ENCODE measurements at places on chromosomes 4 and X.

DNA sequence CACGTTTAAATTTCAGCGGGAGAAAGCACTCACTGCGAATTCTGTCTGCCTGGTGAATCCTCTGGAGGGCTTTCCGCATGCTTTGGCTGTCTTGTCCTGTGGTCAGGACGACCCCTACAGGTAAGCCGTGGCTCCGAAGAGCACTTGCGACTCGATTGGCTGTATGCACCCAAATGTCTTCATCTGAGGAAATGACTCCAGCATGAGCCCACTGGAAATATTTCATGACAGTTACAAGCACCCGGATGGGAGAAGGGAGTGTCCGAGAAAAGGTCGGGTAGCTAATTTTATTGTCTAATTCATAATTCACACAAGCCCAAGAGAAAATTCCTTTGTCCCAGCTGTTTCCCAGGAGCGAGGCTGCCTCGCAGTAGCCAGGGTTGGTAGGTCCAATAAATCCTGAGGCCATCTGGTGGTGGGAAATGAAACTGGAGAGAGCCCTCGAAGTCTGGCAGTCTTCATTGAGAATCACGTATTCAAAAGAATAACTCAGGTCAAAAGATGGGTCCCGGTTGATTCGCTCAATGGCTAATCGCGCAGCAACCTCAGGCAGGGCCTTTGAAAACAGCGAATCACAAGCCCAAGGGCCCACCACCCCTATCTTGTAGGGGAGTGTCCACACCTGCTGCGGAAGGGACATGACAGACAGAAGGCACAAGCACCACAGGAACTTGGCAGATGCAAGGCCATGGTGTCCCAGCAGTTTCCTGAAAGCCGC, 6.6 kb downstream of the GUCY2F start:
- DNase-seq = no peak

DNA sequence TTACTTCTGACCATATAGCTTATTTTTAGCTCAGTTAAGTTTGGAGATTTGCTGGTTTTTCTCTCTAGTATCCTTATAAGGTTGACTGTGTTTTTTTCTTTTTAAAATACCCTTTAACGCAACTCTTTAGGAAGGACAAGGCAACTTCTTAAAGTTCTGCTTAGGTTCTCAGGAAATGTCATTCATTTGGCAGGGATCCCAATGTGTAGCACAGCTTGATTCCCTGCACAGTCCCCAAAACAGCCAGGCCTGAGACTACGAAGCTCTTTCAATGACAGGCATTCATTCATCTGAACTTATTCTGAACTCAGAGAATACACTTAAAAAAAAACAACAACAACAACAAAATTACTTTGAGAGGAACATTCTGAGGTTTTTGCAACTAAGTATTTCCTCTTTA, 1765.8 kb downstream of the PCDH7 start:
- no peak for DNase-seq

DNA sequence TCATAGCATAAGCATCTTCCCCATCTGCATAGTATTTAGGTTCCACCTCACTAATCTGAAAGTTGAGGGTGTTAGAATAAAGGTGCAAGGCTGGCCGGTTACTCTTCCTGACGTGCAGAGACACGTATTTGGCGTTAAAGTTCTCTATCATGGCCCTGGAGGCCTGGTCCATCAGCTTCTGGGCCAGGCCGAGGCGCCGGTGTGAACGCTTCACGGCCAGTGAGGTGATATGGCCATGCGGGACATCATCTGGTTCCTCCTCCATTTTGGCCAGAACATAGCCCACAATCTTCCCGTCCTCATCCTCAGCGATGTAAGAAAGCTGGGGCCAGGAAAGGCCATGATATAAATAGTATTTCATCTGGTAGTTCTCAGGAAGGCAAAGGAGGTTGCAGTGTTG, 425 bp downstream of the NAA11 start:
- DNase-seq = no peak

DNA sequence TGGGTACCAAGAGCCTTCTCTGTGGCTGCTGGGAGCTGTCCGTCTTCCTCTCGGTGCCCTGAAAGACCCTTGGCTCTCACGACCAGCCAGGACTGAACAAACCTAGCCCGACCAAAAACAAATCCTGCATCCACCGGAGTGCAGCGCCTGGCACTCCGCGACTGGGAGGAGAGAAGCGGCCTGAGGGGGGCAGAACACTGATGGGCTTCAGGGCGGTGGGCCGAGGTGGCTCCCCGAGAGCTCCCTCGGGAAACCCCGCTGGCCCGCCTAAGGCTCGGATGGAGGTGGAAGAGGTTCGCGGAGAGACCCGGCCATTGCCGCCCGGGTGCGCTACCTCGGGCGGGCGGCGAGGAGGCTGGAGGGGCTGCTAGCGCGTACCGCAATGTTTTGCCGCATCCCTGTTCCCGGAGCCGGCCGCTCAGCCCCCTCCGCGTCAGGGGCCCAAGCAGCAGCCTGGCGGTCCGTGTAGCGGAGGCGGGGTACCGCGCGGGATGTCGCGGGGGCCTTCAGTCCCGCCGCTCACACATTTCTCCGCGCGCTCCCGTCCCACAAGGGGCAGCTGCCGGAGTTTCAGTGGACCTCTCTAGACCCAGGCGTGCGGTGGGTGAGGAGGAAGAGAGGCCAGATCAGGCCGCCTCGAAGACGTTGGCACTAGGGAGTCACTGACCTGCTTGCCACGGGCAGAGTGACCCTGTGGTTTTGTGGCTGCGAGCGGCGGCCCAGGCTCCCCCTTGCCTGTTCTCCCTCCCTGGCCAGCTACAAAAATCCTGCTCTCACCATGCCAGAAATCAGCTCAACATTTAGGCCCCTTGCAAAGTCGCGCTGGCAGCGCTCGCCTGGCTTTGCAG, 2.2 kb downstream of the SLITRK4 start:
- DNase-seq = no peak

DNA sequence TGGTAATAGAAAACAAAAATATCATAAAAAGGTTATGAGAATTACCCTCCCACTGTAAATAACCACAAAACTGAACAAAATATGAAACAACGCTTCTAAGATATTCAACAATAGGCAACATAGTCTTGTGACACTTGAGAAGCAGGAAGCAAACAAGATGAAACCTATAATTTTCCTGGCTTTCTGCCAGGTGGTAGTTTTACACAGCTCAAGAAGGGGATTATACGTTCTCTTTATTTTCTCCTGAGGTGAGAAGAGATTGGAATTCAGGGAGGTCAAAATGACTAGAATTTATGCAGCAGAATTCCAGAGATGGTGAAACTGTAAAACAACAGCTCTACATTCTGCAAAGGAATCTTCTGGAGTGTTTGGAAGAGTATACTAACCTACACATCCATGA, 186.0 kb downstream of the HHIP start:
- no peak for DNase-seq

DNA sequence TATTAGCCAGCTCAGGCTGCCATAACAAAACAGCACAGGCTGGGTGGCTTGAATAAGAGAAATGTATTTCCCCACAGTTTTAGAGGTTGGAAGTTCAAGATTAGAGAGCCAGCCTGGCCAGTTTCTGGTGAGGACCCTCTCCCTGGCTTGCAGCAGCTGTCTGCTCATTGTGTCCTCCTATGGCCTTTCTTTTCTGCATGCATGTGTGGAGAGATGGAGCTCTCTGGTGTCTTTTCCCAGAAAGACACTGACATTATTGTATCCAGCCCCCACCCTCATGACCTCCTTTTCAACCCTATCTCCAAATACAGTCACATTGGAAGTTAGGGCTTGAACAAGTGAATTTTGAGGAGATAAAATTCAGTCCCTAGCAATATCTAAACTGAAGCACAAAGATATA, 263.8 kb upstream of the PABPC4L start:
- no peak for DNase-seq

GRCh38 chr4:139619644-139620043, 46.0 kb upstream of the MGST2 start:
- peak; percentile 19 for DNase-seq

DNA sequence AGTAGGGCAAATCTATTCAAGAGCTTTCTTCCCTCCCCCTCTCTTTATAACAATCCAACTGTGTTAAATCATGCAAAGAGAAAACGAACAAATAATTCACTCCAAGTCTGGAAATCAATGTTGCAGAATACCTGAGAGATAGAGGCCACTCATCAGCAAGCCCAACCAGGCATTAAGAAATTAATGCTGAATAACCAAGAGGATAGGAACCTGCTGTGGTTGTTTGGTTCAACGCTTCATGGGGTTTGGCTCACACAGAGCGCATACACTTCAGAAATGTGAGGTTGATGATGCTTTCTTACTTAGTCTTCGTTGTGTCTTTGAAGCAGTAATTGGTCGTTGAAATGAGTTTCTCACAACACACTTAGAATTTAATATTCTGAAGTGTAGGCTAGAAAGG, 1540.0 kb upstream of the PABPC4L start:
- DNase-seq = no peak

DNA sequence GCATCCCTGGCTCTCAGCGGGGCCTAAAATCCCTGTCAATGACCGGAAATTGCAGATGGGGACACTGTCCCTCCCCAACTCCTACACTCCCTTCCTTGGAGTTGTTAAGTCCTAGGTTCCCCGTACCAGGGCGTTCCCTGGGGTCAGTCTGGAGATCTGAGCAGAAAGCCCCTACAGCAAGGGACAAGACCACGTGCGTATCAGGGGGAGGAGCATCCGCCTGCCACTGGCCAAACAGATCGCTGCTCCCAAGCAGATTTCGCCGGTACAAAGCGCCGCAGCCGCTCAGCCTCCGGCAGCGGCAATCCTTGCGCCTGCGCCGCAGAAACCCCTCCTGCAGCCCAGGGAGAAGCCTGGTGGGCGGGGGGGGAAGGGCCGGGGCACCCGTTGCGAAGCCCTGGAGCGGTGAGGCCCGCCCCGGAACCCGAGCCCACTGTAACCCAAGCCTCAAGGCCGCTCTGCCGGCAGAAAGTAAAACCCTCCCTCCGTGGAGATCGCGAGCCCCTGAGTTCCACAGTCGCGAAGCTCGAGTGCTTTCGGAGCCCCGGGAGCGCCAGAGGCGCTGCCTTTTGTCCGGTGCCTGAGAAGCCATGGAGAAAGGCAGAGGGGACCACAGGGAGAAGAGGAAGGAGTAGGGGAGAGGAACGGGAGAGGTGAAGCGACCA, 2.7 kb downstream of the CRMP1 start:
- DNase-seq = no peak

GRCh38 chr4:6097581-6097980, 79.3 kb upstream of the C4orf50 start:
- DNase-seq = no peak

DNA sequence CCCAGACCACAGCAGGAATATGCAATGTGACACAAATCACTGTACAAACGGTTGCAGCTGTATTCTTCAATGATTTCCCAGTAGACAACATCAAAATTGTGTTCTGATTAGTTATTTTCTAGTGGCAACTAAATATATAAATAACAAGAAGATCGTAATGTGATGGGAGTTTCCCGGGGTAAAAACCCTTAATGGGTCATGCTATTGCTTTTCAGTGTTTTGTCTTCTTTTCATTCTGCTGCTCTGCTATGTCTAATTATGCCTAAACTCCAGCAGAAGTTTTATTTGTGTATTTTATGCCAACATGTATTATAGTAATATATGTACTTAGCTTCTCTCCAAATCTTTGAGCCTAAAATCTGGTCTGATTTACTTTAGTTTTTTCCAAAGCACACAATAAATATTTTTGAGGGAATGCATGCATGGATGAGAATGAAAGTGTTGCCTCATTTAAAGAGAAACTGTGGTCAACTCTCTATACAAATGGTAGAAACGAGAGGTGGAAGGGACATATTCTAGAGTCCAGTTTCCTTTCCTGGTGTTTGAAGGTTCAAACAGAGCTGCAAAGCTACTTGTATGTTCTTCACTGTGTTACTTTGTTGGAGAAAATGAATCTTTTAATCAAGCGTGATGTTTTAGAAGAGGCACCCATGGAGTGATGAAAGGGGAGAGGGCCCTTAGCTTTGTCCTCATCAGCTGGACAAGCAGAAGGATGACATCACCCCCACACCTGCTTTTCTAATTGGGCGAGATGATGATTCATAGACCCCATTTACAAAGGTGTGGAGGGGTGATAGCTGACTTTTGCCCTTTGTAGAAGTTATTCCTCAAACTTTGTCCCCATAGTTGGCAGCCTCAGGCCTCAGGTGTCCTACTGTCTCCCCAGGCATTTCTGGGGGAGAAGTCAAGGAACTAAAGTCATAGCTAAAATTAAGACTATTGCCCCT, 129.7 kb downstream of the FRAS1 start:
- DNase-seq = no peak

Measured in activated CD4-positive, alpha-beta T cell treated with anti-CD3 and anti-CD28 coated beads, Interleukin-2, Interleukin-4, amounts not matched to agents 100 ng/mL and 50 ng/mL, durations not matched to agents 16 hours and 8 hours (primary cell).